ENCODE measurements at places on chromosomes 11 and 22.

DNA sequence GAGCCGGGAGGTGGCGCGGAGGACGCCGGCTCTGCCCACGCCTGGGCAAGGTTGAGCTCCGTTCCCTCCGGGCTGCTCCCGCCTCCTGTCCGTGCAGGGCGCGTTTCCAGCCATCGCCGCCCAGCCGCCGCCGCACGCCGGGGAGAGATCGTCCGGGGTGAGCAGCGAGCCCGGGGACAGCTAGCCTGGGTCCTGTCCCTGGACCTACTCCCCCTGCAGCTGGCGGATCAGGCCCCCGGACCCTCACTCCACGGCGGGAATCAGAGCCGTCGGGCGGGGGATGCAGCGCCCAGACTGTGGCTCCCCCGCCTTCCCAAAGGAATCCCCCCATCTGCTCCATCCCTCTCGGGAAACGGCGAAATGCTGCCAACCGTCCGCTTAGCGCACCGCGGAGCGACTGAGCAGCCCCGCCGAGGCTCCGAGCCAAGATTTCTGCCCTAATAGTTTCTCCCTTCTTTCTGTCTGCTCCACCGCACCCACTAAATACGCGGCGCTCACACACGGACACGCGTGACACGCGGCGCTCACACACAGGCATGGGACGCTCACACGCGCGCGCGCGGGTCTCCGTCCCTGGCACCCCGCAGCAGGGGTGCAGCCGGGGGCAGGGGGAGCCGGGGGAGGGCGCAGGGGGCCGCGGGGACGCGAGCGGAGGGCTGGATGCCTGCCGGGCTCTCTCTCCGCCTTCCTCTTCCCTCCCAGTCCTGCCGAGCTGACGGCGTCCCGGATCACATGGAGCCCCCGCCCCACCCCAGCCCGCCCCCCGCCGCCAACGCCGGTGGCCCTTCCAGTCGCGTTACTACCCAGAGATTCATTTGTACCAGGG, at the start of gene KCNJ5:
TSS of gene KCNJ5 (plus strand) at position 814 of the 826 bp plus-strand sequence. CDS start 19,918 bp downstream, outside the sequence.
- peak; percentile 43 for DNase-seq

GRCh38 chr11:130464291-130464812, 15.9 kb downstream of the ADAMTS15 start:
- no peak for DNase-seq

DNA sequence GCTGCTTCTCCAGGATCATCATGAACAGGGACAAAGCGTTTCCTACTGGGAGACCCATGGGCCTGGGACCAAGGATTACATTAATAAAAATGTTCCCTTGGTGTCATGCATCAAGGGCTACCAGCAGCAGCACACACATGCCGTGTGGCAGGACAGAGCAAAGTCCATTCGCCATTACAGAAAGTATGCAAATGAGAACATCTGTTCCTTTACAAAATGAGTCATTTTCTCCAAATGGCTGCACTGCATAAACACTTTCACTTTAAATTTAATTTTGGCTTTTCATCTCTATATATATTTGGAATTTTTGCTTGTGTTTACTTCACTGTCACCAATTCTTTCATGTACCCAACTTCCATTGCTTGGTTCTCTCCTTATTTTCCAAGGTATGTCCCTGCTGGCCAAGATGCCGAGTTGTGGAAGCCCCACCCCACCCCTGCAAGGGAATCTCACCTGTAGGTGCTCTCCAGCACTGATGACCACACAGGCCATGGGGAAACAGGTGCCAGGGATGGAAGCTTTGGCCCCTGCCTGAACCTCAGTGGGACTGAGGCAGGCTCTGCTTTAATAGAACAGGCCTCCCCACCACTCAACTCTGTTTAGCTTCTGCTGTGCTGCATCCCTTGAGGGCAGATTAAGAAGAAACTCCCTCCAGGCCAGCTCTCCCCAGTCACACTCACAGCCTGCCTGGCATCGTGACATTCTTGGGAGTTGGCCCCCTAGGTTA, 15.6 kb upstream of the GNAZ start:
- DNase-seq = no peak

- DNase-seq = no peak
Measured at GRCh38 chr22:18063306-18063705, 14.5 kb upstream of the PEX26 start.

- DNase-seq = no peak
Measured at GRCh38 chr11:74249496-74249895, 61.9 kb downstream of the P4HA3 start.

GRCh38 chr11:43987384-43988039, 45.1 kb downstream of the C11orf96 start:
- no peak for DNase-seq

DNA sequence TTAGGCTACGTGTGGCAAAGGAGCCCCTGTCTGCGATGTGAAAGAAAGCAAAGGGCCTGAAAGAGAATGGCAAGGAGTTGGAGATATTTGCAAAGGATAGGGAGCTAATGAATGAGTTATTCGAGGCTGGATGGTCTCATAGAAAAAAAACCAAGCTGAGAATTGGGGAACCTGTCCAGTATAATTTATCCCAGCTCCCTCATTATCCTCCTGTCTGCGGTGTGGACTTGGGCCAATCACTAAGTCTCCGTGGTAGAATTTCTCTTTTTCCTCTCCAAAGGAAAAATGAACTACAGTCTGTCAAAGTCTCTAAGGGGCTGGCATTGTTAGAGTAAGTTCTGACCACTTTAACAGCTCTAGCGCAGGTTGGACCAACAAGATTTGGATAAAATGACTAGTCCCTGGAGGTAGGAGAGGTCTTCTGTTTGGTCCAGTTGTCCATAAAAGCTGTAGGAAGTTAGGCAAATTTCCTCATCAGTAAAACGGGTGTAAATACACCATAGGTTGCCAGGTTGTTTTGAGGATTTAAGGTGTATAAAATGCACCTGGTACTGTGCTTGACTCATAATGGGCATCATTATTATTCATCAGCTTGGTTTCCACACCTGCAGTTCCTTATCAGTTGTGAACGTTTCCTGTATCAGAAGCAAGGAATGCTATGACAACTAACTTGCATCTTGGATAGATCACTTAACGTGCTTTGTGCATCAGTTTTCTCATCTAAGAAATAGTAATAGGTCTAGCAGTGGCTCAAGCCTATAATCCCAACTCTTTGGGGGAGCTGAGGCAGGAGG, 10.3 kb upstream of the CDON start:
- no peak for DNase-seq

GRCh38 chr11:13667795-13668101, 720 bp upstream of the FAR1 start:
- no peak for DNase-seq

- no peak for DNase-seq
Measured at GRCh38 chr11:36751335-36751781, 153.3 kb upstream of the RAG2 start.

DNA sequence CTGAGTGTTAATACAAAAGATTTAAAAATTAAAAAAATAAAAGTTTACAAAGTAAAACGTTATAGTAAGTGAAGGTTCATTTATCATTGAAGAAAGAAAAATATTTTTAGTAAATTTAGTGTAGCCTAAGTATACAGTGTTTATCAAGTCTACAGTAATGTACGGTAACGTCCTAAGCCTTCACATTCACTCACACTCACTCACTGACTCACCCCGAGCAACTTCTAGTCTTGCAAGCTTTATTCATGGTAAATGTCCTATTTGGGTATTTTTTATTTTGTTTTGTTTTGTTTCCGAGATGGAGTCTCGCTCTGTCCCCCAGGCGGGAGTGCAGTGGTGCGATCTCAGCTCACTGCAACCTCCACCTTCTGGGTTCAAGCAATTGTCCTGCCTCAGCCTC, 8.8 kb downstream of the CASTOR1 start:
- peak; percentile 42 for DNase-seq

- no peak for DNase-seq
Measured at GRCh38 chr11:8375932-8376331, 112.3 kb upstream of the LMO1 start.

GRCh38 chr11:102886999-102887398, 12.2 kb upstream of the MMP12 start:
- DNase-seq = peak; percentile 36

GRCh38 chr11:848380-848931, 5.8 kb downstream of the TSPAN4 start:
- peak; percentile 70 for DNase-seq

GRCh38 chr11:87851234-87851633, 324.0 kb downstream of the RAB38 start:
- no peak for DNase-seq

DNA sequence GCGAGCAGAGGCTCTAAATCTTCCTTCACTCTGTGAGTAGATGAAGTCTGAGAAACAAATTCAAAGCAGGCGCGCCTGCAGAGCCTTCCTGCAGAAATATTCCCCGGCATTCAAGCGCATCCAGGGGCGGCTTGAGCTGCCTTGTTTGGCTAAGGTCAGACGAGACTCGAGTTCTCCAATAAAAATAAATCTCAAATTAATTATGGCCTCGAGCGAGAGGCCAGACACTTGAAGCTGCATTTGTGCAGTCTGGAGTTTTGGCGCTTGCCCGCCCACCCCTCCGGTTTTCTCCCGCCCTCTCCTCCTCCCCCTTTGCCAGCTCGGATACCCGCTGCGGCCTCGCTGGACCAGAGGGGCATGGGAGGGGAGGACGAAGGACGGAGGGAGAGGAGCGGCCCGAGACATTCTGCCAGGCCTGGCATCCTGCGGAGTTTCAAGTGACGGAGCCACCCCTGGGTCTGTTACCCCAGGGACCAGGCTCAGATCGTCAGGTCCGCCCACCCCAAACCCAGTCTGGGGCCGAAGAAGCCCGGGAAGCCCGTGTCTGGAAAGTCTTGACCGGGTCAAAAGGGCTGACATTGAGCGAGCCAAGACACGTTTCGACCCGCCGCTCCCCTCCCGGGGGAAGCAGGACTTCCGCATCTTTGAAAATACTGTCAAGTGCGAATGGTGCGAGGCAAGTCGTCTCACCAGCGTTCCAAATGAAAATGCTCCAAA, 3.8 kb upstream of the FLI1 start:
- no peak for DNase-seq

- DNase-seq = no peak
Measured at GRCh38 chr11:67438158-67438902, 848 bp upstream of the PTPRCAP start.

DNA sequence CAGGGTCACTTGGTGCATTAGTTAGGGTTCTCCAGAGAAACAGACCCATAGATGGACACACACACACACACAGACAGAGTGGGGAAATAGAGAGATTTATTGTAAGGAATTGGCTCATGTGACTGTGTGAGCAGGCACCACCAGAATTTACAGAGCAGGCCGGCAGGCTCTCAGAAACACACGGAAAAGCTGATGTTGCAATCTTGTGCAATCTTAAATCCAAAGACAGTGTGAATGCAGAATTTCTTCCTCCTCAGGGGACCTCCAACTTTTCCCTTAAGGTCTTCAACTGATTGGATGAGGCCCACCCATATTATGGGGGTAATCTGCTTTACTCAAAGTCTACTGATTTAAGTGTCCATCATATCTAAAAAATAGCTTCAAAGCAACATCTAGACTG, 49.8 kb downstream of the APIP start:
- peak; percentile 61 for DNase-seq
